Stimulated activated CD4-positive, alpha-beta T cell treated with anti-CD3 and anti-CD28 coated beads, Interleukin-4, amount 100 ng/mL, for 4 hours (primary cell): ENCODE measurements at places on chromosomes 6 and 20.

GRCh38 chr6:79173378-79173777 lies 61.1 kb downstream of the HMGN3 start:
- no peak for DNase-seq

DNA sequence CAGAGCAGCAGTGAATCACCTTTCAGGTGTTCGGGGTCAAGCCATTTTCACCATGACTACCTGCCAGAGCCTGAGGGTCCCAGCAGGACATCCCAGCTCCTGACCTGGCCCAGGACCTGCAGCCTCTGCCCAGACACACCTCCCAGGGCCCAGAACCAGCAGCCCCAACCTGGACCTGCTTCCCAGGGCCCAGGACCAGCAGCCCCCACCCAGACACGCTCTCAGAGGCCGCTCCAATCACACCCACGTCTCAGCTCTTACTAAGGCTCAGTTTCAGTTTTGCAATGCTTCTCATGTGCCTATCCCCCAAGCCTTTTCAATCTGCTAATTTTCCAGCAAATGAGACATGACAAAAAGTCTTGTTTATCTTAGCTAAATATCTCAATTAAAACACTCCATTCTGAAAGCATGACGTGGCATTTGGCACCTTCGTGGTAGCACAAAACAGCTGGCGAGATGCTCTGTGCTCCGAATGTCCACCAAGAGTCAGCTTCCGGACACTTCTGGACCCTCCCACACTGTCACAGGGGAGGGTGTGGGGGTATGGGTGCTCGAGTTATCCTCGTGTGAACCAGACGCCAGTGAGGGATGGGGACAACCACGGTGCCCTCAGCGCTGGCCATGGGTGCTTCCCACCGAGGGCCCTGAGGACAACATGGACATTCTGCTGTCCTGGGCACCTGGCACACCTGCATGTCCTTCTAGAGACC lies 253.2 kb downstream of the DLL1 start:
- DNase-seq = no peak

DNA sequence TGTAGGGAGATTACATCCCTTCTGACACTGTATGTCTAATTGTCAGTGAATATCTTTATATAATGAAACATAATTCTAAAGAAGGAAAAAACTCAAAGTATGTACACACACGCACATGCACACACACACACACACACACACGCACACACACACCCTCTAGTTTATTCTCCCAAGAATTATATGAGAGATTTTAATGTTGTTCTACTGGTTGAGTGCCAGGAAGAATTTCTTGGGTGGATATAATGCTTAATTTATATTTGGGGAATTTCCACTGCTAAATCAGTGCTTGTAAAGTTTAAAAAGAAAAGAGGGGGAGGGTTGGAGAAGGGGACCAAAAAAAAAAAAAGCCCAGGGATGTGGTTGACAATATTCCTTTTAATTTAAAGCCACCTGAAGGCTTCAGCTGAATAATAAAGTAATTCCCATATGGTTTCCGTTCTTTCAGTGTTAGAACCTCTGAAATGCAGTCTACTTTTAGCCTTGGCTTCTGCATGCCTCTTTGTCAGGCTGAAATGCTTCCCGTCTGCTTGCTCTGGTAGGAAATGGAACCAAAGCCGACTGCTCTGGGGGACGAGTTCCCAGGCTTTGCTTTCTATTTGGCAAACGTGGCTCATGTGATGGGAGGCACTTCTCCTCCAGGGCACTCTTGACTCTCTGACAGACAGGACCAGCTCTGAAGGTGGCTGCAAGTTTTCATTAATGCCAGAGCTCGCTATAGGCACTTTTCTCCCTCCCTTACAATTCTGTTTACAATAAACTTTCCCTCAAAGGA lies 225.4 kb downstream of the PRL start:
- no peak for DNase-seq

GRCh38 chr20:11057624-11058023 lies 383.8 kb upstream of the JAG1 start:
- no peak for DNase-seq

DNA sequence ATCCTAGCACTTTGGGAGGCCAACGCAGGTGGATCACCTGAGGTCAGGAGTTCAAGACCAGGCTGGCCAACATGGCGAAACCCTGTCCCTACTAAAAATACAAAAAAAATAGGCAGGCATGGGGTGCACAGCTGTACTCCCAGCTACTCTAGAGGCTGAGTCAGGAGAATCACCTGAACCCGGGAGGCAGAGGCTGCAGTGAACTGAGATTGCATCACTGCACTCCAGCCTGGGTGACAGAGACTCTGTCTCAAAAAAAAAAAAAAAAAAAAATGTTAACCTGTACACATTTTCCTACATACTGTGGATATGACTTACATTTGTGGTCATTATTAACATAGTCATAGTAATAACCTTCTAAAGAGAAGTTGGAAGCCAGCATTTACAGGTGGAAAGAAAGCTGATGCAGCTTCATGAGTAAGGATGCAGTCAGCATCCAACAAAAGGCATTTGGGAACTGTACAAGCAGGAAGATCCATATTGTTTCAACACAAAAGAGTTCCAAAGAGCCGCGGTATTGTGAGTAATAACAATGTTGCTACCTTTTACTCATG lies 186.2 kb downstream of the GPX5 start:
- DNase-seq = no peak

GRCh38 chr20:49937027-49937929 lies 1.1 kb downstream of the RNF114 start:
- no peak for DNase-seq

DNA sequence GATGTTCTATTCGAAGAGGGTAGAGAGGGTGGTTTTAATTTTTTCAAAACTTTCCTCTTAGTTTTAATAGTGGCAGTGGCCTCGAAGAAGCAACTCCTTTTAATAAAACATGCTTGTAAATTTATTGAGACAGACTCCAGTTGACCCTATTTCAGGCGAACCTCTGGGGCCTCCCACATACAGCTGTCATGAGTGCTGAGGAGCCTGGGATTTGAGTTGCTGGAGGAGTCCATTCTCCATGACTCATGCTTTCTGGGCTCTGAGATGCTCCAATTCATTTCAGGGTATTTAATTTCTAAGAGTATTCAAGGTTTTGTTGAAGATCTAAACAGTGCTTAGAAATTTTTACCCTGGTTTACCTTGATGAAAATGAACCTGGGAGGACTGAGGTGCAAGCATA lies 580.4 kb downstream of the CBLN4 start:
- no peak for DNase-seq

- DNase-seq = no peak
These were observed 3.7 kb upstream of the FUCA2 start for GRCh38 chr6:143515061-143515760.

DNA sequence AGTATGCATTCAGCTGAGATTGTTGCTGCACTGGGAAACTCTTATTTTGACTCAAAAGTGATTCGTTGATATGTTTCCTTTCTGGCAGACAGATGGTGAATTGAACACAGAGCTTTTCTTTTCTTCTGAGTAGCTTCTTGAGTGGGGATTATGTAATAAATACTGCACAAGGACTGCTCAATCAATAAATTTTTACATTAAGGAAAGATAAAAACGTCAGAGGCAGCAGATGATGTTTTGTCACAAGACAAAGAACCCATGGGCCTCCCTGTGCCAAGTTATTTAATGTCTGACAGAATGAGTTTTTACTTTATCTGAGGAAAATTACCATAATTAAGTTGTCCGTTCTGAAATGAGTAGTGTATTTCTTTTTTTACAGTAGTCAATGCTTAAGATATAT lies 460.3 kb downstream of the UTRN start:
- no peak for DNase-seq

- no peak for DNase-seq
These were observed 384.5 kb downstream of the SMOC2 start for GRCh38 chr6:168825226-168826077.

- no peak for DNase-seq
These were observed 157.7 kb downstream of the GJA1 start for GRCh38 chr6:121593011-121593641.

DNA sequence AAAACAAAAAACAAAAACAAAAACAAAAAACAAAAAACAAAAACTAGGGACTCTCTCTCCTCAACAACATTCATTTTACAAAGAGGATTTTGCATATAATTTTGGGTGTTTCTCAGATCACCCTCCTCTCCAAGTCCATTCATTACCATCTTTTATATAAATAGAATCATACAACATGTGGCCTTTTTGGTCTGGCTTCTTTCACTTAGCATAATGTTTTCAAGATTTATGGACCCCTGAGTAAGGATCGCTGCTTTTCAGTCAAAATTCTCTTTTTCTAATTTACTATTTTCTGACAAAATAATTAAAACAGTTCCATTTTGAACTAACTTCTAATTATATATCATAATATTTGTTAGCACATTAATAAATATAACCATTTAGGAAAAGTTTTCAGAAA lies 94.8 kb downstream of the UBE3D start:
- DNase-seq = no peak

DNA sequence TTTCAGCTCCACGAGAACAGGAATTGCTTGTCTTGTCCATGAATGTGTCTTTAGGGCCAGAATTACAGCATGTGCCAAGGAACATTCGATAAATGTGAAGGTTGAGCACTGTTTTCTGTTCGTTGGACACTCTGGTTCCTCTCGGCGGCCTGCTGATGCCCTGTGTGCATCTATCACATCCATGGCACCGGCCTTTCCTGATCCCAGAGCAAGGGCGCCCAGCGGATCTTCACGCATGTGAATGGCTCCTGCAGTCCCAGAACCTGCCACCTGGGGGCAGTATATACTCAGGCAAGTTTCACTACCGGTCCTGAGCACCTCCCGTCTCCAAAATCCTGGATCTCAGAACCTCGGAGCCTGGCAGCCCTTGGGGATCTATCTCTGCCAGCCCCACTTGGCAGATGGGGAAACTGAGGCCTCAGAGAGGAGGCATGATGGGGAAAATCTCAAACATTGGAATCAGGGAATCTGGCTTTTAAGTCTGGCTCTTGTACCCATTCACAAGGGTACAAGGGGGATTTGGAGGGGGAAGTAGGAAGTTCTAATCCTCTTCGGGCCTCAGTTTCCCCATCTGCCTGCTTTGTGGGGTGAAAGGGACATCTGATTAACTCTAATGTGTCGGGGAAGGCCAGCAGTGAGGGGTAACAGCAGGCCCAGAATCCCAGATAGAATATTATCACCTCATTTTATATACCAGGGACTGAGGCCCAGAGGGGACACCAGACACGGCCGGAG lies 4.3 kb upstream of the CEBPB start:
- DNase-seq = peak; percentile 76
